ENCODE measurements at places on chromosomes 3 and 15.

GRCh38 chr3:193977622-193978021 is 158.3 kb upstream of the HES1 start:
- no peak for DNase-seq

GRCh38 chr3:26522919-26523318 is 99.7 kb upstream of the LRRC3B start:
- DNase-seq, result no peak

- DNase-seq, result peak; percentile 2
Measured at GRCh38 chr3:132549890-132550578, 47.0 kb upstream of the ACKR4 start.

DNA sequence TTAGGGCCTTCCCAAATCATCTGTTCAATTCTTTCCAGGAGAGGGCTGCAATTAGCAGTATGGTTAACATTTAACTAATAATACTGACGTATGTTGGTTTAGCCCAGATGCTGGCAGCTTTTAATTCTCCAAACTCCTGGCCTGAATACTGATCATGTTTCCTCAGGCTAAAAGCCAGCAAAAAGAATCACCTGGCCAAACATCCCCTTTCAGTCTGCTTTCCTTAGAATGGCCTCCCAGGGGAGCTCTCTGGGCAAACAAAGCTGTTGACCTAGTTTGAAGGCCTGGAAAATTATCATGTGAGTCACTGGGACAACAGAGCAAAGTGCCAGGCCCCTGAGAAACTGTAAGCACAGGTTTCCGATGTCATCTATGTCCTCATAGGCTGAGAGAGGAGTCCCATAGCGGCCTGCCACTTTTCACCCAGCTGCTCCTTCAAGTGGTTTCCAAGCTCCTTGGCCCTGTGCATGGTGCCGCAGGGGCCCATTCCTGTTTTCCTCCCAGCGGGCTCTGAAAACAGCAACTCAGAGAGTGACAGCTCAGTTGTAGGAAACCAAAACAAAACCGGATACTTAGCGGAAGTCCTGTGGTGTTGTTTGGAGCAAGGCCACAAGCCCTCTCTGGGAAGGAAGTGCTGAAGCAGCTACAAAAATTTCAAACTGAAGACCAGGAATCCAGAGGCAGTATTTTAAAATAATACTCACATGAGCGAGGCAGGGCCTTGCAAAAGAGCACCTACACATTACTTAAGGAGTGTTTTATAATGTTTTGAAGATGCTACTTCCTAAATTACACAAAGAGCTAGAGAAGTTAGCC is 36.5 kb upstream of the RAB11A start:
- DNase-seq, result peak; percentile 90

- DNase-seq, result no peak
Measured at GRCh38 chr3:46489875-46490274, 7.9 kb upstream of the RTP3 start.

- DNase-seq, result no peak
Measured at GRCh38 chr3:134074001-134074789, 44.5 kb upstream of the SLCO2A1 start.

DNA sequence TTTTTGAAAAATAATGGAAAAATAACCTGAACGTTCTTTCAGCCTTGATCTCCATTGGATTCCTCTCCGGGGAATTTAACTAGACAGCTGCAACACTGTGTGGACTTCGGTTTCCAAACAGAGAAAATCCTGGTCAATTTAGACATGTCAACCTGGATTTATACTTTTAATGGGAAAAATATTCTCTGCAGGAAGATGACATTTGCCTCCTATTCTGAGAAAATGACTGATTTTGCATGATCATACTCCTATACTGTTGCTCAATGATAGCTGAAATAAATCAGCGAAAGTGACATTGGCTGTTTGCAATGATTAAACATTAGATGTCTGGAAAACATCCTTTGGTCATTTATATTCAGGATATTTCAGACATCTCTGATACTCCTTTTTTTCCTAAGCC is 94.8 kb downstream of the GABRG3 start:
- DNase-seq, result no peak

GRCh38 chr15:49110158-49110944 is 45.0 kb downstream of the COPS2 start:
- no peak for DNase-seq

DNA sequence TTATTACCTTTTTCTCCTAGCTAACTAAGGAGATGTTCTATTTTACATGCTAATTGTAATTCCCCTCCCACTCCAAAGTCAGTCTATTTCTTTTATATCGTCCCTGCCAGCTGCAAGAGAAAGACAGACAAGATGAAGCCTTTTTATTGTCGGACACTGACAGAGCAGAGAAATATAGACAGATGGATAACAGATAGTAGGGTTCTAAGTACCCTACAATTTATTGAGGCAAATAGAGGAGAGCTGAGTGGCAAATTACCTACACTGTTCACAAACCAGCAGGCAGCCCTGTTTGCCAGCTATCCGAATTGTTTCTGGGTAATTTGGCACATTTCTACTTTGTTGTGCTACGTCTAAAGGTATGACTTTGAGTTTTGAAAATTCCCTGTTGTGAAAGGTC is 392.3 kb upstream of the ZNF717 start:
- no peak for DNase-seq

- peak; percentile 26 for DNase-seq
Measured at GRCh38 chr3:107690522-107691138, 167.9 kb downstream of the BBX start.

- DNase-seq, result no peak
Measured at GRCh38 chr3:40292637-40293349, 16.7 kb upstream of the EIF1B start.

DNA sequence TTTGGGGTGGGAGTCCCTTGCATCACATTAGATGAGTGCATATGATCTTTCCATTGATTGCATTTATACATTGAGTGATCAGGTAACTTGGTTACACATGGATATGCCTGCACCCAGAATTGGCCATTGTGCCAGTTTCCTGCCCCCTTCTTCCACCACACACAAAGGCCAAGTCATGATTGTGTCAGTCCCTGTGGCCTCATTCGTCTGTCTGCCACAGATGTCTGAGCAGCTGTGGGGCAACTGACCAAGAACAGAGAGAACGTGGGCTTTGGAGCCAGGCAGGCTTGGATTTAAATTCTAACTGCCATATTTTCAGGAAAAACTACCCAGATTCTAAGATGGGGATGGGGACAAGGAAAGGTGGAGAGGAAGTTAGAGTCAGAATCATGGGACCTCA is 27.0 kb downstream of the CCNL1 start:
- no peak for DNase-seq

- no peak for DNase-seq
Measured at GRCh38 chr3:41202834-41203345, 3.6 kb downstream of the CTNNB1 start.

GRCh38 chr15:90322538-90322937 is 29.5 kb upstream of the ZNF774 start:
- DNase-seq, result no peak

GRCh38 chr15:95989392-95989791 is 341.1 kb upstream of the NR2F2 start:
- DNase-seq, result no peak

GRCh38 chr15:59346951-59347350 is 25.7 kb downstream of the MYO1E start:
- DNase-seq, result no peak

DNA sequence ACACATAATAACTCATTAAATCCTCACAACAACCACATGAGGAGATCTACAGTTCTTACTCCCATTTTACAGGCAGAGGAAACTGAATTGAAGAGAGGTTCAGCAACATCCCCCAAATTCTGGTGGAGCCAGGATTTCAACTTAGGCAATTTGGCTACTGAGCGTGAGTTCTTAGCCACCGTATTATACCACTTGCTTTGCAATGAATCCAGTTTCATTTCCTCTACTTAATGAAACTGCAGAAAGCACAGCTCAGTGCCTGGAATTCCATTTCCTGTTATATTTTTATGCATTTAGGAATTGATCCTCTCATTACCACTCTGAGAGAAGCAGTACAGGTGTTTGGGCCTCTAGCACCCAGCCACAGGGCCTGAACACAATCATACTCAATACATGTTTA is 4.3 kb downstream of the ZNF860 start:
- no peak for DNase-seq

GRCh38 chr15:29788433-29789034 is 33.7 kb downstream of the TJP1 start:
- DNase-seq, result no peak

- DNase-seq, result no peak
Measured at GRCh38 chr3:61173676-61174075, 77.6 kb downstream of the FHIT start.

GRCh38 chr3:126017362-126017761 is 48.4 kb downstream of the ROPN1B start:
- no peak for DNase-seq

- no peak for DNase-seq
Measured at GRCh38 chr3:98109807-98110549, 20.5 kb upstream of the OR5H1 start.

GRCh38 chr15:40054605-40054854 is 15.5 kb upstream of the SRP14 start:
- DNase-seq, result no peak

DNA sequence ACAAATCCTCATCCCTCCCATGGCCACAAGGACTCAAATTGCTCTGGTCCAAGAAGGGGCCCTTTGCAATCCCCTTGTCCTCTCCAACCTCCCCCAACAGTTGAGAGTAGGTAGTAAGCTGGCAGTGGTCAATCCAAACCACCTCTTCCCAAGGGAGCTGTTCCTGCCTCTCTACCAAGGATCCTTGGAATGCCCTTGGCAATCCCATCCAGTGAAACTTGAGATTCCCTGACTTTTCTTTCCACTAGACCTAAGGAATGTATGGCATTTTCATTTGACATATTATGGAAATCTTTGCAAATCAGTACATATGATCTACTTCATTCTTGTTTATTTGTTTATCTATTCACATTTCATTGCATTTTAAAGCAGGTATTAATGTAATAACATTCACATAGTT is 4.8 kb upstream of the RBP2 start:
- DNase-seq, result no peak

- no peak for DNase-seq
Measured at GRCh38 chr3:10426346-10427220, 78.8 kb downstream of the ATP2B2 start.
